ENCODE measurements at places on chromosomes 2 and 18.

DNA sequence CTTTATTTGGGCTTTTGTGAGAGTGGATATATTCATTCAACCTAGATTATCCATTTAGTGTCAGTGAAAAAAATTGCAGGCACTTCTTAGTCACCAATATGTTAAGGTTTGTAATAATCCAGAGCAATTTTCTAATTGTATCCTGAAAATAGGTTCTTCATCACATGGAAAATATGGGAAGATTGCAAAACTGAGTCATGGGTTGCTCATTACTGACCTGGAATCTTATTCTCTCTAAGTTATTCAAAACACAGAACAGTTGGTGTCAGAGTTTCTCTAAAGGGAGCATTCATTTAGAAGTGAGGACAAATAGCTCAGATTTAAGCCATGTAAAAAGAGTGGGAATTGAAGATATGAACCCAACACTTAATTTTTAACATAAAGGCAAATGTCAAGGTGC, 181.3 kb downstream of the IKZF2 start:
- no peak for DNase-seq

DNA sequence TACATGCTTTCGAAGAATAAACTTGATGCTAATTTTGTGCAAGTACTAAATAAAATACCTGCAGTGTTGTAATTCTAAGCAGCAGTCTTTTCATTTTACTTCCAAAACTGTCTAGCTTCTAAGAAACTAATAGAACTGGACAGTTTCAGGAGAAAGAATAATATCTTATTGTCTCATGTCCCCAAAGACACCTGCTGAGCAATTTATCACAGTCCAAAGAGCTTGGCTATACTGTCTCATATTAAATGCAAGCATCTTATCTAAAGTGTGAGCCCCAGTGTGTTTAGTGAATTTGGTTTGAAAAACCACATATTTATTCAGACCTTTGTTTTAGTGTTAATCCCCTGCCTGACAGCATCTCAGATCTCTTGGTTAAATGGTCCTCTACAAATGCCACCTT, 374.3 kb downstream of the TMX3 start:
- DNase-seq, result no peak

- DNase-seq, result no peak
Observed at GRCh38 chr2:226115832-226116200, 683.8 kb downstream of the IRS1 start.

DNA sequence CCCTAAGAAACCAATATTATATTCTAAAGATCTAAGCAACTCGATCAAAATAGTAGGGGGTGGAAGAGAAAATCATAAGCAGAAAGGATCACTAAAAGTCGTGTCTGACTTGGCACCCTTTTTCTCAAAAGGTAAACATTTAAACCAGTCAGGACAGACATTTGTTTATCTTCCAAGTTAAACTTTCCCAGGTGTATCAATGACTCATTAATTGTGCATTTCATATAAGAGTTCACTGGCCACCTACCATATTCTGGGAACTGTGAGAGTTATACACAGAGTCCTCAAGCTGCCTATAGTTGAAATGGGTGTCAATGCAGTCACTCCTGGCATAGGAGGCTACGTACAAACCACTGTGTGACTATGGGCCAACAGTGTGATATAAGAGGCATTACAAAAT, 4.8 kb upstream of the ACVR1 start:
- DNase-seq, result no peak

GRCh38 chr2:189474526-189474925, 33.3 kb downstream of the WDR75 start:
- DNase-seq, result no peak

- DNase-seq, result no peak
Observed at GRCh38 chr2:159605441-159606178, 10.7 kb downstream of the BAZ2B start.
